ENCODE measurements at places on chromosomes 1 and 21. TPM values are rescaled to one million over a fixed set of nuclear protein-coding genes. Genes with fewer than 3 reads are reported as not detected.
A peak's percentile ranks its signal among the peaks of the same experiment; 100 is the strongest.

- no peak for DNase-seq
Measured at GRCh38 chr21:45950740-45951515, 30.6 kb upstream of the COL6A1 start.

DNA sequence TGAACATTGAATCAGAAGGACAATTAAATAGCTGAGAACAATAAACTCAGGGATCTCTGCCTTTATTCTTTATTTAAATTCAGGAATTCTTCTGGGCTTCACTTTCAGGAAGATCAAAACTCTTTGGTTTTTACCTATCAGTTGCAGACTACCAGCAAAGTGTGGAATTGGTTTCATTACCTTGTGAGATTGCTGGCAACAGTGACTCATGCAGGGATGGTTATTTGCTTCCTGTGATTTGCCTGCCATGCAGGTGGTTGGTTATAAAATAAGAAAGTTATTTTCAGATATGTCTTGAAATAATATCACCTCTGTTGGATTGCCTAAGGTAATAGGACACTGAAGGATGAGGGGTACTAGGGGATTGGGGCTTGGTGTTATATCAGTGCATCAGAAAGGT, 204.6 kb downstream of the PTBP2 start:
- no peak for DNase-seq

DNA sequence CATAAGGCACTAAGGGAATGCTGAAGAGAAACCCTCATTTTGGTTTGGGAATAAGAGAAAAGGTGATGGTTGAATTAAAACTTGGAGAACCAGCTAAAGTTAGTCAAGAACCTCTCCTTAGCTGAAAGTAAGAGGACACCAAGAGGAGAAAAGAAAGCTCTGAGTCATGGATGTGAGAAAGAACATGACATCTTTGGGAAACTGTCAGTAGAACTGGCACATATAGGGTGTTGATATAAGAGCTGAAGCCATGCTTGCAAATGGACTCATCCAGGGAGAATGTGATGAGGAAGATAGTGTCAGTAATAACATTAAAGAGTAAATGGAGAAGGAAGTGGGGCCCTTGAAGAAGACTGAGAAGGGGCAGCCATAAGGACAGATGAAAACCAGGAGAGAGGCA, 54.3 kb downstream of the LRRC8C start:
- DNase-seq, result no peak

DNA sequence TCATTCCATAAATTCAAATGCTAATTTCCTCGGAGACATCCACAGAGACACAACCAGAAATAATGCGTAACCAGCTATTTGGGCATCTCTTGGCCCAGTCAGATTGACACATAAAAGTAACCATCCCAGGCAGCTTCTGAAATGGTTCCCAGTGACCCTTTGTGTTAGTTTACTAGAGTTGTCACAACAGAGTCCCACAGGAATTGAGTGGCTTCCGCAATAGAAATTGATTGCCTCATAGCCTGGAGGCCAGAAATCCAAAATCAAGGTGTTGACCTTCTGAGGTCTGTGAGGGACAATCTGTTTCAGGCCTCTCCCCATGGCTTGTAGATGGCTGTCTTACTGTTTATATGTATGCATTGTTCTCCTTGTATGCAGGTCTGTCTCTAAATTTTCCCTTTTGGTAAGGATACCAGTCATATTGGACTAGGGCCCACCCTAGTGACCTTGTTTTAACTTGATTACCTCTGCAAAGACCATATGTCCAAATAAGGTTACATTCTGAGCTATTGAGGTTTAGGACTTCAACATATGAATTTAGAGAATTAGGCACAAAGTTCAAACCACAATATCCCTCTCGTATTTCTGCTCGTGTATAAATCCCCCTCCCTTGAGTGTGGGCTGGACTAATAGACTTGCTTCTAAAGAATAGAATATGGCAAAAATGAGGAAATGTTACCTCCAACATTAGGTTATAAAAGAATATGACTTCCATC, 78.2 kb upstream of the FGGY start:
- no peak for DNase-seq

- peak; percentile 52 for DNase-seq
Measured at GRCh38 chr1:89354205-89354604, 9.7 kb upstream of the GBP6 start.

GRCh38 chr1:151457911-151458801, 1.1 kb downstream of the POGZ start:
- DNase-seq, result peak; percentile 42

GRCh38 chr1:246730839-246731238, 6.6 kb downstream of the SCCPDH start:
- DNase-seq, result peak; percentile 52

DNA sequence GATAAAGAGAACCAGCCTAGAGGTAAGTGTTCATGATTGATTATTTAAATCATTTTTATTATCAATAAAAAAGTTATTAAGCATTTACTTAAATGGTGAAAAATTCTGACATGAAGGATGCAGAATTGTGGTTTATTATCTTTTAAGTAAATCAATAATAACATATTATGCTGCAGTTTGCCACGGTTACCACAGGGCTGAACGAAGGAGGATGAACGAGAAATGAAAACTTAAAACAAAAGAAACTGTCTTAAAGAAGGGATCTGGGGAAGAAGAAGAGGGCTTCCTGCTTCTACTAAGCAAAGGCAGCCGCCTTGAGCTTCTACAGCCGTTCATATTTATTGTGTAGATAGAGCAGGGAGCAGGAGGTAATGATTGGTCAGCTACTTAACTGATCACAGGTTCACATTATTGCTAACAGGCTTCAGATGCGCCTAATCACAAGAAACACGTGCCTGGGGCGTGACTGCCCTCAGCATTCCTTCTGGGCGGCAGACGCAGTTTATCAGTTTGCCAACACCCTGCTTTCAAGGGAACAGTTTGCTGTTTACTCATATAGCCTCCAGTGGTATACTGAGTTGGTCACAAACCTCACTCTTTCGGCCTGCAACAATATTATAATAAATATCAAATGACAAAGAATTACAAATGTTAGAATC, 5.8 kb upstream of the FNBP1L start:
- DNase-seq, result no peak

DNA sequence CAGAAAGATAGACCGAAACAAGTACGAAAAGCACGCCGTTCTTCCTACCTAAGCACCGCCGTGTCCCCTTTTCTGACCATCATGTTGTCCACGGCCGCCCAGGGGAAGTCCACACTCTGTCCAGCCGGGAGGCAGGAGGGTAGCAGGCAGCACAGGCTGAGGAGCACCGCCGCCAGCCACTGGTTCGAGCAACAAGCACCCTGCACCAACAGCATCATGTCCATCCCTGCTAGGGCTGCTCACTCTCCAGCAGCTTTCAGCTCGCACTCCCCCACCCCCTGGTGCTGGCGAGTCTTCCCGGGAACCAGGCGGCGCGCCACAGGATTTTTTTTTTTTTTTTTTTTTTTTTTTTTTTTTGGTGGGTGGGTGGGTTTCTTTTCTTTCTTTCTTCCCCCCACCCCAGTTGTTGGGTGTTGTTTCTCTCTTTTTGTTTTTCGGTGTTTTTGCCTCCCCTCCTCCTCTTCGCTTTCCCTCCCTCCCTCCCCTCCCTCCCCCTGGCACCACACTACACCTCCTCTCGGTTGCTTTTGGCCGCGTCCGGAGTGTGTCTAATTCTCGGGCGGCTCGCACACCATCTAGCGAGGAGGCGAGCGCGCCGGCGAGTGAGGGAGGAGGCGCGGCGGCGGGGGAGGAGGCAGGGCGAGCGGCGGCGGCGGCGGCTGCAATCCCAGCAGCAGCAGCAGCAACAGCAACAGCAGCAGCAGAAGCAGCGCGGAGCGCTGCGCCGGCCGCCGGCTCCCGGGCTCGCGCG, at the start of gene NEGR1:
Gene NEGR1, minus strand, starts transcription at position 269 of the 751 bp plus-strand sequence.
- DNase-seq, result peak; percentile 74

GRCh38 chr21:45097827-45098387, 23.5 kb downstream of the ADARB1 start:
- DNase-seq, result no peak

DNA sequence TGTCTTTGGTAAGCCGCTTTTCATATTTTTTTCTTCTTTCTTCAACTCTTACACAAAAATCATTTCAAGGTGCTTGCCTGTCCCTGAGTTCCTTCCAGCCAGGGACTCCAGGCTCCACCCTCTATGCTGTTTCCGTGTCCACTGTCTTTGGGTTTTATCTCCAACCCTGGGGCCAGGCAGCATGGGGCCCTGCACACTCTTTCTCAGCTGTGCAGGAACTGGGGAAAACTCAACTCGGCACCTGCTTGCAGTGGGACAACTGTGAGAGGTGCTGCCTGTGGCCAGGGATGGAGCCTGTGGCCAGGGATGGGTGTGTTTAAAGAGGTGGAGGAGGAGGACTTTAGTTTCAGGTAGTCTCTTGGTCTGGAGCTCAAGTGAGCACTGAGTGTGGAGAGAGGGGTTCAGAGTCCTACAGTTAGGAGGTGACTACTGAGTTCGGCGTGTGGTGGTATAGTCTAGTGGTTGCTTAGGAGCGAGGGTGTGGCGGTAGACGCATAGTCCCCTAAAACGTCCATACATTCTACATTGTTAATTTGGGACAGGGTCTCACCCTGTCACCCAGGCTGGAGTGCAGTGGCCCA, 13.4 kb downstream of the TNFRSF8 start:
- DNase-seq, result no peak

DNA sequence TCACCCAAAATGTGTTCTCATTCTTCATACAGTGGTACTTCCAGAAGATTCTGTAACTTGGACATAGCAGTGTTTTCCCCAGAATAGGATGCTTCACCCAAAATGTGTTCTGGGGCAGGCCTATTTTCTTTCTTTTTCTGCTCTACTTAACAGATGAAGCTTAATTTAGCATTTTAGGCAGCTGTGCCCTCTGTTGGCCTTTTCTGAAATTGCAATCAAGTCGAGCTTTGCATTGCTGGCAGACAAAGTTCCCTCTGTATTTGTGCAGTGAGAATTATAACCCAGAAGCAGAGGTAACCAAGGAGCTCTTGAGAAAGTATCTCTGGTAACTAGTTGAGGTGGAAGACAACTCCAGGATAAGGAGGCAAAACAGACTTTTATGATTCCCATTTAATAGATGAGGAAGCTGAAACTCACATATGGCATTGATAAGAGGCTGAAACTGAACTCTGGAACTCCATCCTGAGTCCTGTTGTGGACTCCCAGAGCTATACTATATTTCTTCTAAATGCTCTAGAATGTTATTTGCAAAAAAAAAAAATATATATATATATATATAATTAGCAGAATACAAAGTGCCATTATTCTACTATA, 50.3 kb upstream of the L1TD1 start:
- DNase-seq, result no peak

DNA sequence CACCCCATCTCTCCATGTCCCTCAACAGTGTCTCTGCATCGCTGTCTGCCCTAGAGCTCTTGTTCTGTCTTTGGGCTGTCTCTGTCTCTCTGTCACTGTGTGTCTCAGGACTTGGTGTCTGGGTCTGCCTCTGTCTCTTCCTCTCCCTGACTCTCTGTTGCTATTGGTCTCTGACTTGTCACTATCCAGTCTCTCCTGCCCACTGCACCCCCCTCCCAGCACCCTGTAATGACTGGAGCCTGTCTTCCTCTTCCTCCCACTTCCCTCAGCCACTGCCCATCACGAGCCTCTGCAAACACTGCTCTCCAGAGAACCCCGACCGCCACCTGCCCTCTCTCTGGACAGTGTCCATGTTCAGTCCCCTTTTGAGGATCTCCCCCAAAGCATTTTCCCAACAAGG, 12.1 kb downstream of the PEAR1 start:
- DNase-seq, result peak; percentile 22

The DEGS1 gene
- polyA plus RNA-seq, result 35.0 TPM

The LAX1 gene
- not detected for polyA plus RNA-seq

The VASH2 gene
- polyA plus RNA-seq, result not detected

The WLS gene
- polyA plus RNA-seq, result 11.2 TPM

The OPRD1 gene
- polyA plus RNA-seq, result not detected

The DDAH1 gene
- not detected for polyA plus RNA-seq

The AIM2 gene
- polyA plus RNA-seq, result 9.0 TPM

The LCE2A gene
- not detected for polyA plus RNA-seq

The CD1B gene
- 1.3 TPM for polyA plus RNA-seq

The SLC9C2 gene
- not detected for polyA plus RNA-seq

The FALEC gene
- polyA plus RNA-seq, result not detected
